ENCODE measurements at places on chromosomes 2 and 18.

DNA sequence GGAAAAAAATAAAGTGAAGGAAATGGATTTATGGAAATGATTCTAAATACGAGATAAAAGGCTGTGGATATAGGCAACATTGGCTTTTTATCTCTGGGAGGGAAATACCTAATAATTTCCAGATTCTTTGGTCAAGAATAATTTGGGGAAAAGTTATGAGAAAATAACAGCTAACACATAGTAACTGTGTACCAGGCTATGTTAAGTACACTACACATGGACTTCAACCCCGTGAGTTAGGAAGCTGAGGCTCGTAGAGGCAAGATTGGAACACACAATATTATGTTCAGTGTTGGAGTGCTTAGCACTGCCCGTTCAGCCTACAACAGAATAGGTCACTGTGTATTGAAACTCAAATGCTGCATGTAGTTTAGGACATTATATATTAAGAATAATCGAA is 34.3 kb upstream of the GPD2 start:
- no peak for DNase-seq

DNA sequence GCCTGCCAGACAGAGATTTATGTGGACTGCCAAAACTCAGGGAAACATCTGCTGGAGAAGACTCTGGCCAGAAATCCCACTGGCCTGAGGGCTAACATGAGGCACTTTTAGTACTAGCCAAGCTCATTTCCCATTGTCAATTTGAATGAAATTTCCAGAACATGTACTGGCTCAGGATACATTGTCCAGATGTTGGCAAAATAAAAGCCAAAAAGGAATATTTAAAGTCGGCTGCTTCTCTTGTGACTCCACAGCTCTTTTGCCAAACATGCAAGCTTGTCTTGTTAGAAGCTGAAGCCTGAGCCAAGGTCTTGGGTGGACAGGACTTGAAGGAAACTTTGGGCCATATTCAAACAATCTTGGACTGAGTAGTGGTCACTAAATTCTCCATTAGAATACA is 215.5 kb downstream of the NCKAP5 start:
- no peak for DNase-seq

- no peak for DNase-seq
Observed at GRCh38 chr2:188787021-188787657, 187.0 kb upstream of the COL3A1 start.

- no peak for DNase-seq
Observed at GRCh38 chr2:62089658-62090057, 106.3 kb upstream of the B3GNT2 start.

DNA sequence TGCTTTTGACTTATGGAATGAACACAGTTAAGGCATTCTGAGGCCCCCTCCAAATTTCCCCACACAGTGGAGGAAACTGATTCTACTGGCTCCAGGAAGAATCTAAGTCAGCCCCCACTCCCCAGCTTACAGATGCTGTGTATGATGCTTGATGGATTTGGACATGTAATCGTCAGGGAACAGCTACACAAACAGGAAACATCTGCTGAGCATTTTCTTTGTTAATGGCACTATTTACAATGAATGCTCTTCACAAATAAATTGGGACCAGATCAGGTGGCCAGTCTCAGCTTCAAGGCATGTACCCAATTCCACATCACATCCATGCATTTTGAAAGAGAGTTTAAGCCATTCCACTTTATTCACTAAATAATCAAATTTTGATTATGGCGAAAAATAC is 562.3 kb downstream of the SOX11 start:
- DNase-seq: no peak

GRCh38 chr18:76980663-76981395 is 151.8 kb downstream of the MBP start:
- DNase-seq: no peak

- peak; percentile 40 for DNase-seq
Observed at GRCh38 chr18:62524440-62525200, 1.8 kb downstream of the ZCCHC2 start.

DNA sequence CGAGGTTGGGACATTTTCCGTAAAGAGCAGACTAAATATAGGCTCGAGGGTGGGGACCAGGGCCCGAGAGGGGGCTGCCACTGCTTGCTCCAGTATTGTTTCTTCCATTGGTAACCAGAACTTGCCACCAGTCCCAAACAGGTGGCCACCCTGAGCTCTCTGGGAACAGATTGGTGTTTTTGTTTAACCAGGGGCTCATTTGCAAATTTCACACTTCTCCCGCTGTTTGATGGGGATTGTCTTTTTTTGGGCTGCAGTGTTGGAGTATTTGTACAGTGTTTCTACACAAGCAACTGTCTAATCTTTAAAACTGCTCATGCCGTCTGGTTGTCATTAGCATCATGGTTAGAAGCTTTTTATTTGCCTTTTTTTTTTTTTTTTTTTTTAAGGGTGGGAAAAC is 8.5 kb downstream of the AGAP1 start:
- DNase-seq: no peak

DNA sequence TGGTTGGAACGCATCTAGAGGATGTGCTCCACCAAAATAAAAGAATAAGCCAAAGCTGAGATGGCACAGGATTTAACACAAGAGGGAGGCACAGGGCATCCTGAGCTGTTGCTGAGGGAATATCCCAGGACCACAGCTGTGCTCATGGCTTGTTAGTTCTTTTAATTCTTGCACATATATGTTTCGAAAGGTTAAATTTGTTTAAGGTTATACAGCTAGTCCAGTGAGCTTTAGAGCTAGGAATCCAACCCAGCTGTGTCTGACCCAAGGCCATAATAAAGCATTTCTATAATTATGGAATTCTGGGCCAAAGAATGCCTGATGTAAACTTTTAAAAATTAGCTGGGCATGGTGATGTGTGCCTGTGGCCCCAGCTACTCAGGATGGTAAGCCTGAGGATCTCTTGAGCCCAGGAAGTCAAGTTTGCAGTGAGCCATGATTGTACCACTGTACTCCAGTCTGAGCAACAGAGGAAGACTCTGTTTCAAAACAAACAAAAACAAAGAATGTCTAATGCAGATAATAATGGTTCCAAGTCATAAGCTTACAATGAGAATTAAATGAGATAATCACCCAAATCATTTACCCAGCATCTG is 66.4 kb upstream of the CCBE1 start:
- DNase-seq: no peak

- no peak for DNase-seq
Observed at GRCh38 chr2:190334479-190335224, 8.7 kb upstream of the INPP1 start.

DNA sequence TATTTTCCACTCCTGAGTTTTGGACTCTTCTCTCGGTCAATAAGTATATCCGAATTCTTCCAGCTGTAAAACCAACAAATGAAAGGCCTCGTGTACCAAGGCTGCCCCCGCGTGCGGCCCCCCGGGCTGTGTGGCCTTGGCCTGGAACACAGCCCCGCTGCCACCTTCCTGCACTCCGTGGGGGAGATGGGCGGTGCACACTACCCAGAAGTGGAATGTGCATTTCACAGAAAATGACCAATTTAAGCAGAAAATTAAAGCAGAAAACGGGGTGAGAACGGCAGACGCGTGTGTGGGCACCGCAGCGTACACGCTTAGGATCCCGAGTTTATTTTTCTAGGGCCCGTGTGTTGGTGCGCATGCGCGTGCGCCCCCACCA is 34.4 kb upstream of the ZNF516 start:
- no peak for DNase-seq

DNA sequence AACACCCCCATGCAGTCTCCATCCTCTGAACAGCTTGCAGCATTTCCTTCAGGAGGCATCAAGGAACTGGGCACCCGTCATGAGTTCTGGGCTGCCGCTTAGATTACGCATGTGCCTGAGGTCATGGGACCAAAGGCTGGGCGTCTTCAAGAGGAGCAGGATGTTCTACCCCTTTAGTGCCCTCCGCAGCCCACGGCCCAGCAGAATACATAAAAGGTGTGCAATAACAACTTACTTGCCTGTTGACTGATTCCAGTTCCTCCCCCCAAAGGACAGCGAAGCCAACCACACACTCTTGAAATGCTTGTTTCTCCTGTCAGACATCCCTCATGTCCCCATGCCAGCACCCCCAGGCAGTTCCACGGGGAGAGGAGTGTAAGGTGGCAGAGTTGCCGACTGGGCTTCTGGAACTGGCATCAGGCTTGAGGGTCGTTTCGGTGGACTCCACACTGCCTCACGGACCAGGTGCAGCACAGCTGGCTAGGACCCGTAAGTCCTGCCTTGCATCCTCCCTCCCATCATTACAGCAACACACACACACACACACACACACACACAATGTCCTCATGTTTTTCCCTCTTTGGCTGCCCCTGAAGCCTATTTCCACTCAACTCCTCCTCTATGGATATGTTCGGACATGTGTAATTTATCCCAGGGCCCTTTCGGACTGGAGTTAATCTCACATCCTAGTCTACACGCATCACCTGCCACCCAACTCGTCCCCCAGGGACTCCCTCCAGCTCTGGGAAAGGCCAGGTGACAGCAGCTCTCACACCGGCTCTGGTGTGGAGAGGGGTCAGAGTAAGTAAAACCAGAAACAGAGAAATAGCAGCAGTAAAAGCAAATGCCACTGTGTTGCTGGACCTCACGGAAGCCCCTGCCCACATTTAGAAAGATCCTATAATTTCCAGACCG is 200.7 kb downstream of the BCL11A start:
- DNase-seq: no peak

GRCh38 chr2:96927405-96928171 is 57.7 kb upstream of the SEMA4C start:
- no peak for DNase-seq

- no peak for DNase-seq
Observed at GRCh38 chr2:160180172-160180571, 19.9 kb downstream of the ITGB6 start.

- no peak for DNase-seq
Observed at GRCh38 chr18:31579375-31579774, 12.3 kb upstream of the TTR start.

DNA sequence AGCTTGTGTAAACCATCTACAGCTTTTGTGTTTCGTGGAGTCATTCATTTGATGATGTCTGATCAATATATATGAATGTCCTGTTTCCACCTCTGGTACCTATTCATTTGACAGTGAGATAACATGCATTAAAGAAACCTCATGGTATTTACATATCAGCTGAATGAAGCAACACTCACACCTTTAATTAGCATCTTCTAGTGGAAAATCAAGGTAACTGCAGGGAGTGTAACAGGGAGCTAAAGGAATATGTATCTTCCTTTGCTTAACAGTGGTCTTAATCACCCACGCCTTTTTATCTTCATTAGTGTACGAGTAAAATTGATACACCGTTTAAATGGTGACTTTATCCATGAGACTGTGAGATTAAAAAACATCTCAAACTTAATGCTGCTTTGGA is 15.6 kb downstream of the SLC39A10 start:
- no peak for DNase-seq

DNA sequence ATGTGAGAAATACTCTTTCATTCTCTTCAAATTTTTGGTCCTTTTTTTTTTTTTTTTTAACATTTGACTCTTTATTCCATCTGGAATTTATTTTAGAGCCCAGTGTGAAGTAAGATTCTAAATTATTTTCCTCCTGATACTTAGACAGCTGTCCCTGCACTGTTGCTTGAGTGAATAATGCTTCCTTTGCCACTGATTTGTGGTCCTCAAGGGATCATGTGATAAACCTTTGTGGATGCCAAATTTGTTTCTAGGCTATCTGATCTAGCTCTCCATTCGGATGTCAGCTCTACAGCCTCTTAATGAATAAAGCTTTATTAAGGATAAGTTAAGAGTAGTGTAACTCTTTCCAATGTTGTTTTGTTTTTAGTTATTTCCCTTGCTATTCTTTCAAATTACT is 142.3 kb downstream of the SMAD7 start:
- DNase-seq: no peak

DNA sequence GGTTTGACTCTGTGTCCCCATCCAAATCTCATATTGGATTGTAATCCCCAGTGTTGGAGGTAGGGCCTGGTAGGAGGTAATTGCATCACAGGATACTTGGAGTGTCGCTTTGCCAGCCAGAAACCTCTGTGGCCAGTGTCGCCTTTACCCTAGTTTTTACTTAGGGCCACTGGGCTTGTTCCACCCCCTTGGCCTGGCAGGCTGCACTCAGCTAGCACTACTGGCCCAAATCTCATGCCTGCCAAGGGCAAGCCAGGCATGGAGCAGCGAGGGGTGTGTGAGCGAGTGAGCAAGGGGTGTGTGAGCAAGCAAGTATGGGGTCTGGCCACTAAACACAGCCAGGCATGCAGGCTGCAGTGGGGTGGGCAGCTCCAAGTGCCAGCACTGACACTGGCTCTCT is 178.7 kb upstream of the MGAT5 start:
- DNase-seq: no peak

DNA sequence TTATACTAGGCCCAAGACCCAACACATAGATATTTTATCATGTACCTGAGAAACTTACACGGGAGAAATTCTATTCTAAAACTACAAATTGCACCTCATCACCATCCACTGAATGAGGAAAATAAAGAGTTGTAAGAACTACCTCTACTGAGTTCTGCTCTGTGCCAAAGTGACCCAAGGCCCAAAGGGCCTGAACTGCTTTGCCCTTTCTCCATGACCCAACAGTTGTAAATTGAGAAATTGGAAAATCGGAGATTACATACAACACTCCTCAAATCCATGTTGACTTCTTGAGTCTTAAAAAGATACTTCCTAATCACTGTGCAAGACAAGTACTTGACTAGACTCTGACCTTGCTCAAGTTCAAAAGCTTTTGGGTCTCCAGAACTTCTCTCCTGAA is 8.8 kb downstream of the NR4A2 start:
- no peak for DNase-seq

DNA sequence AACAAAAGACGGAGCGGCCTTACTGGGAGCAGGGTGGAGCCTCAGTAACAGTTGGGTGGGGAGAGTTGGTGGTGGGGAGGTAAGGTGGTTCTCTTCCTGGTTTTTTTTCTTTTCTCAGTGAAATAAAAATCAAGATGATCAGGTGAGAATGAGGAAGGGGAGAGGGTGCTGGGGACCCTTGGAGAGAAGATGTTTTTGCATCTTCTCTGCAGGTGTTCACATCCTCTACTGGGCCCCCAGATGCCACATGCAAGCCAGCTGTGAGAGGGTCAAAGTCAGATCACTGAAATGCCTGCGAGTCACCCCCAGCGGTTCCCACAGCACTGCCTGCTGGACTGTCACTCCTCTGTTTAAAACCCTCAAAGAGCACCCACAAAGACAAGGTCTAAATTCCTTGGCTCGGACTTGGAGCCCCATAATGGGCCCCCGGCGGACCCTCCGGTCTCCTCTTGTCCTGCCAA is 69.8 kb upstream of the FHL2 start:
- no peak for DNase-seq

DNA sequence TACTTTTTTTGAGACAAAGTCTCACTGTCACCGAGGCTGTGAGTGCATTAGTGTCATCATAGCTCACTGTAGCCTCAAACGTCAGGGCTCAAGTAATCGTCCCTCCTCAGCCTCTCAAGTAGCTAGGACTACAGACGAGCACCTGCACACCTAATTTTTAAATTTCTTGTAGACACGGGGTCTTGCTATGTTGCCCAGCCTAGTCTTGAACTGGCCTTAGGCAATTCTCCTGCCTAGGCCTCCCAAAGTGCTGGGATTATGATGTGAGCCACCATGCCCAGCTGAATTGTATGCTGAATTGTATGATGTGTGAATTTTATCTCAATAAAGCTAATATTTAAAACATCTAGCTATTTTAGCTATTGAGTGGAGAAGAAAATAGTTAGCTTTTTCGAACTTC is 18.9 kb downstream of the CAB39 start:
- no peak for DNase-seq

- DNase-seq: no peak
Observed at GRCh38 chr2:3588084-3588483, 6.8 kb upstream of the COLEC11 start.

- no peak for DNase-seq
Observed at GRCh38 chr18:74951165-74951760, 257.7 kb downstream of the PTGR3 start.

- DNase-seq: no peak
Observed at GRCh38 chr2:140600116-140600515, 1530.7 kb downstream of the LRP1B start.

GRCh38 chr2:207334624-207335371 is 169.1 kb upstream of the KLF7 start:
- no peak for DNase-seq

All from stimulated activated CD8-positive, alpha-beta memory T cell treated with anti-CD3 and anti-CD28 coated beads, Interleukin-4, amount 100 ng/mL, for 1 hour (primary cell).